ENCODE measurements at places on chromosomes 7 and 10. TPM values are rescaled to one million over a fixed set of nuclear protein-coding genes. Genes with fewer than 3 reads are reported as not detected.

DNA sequence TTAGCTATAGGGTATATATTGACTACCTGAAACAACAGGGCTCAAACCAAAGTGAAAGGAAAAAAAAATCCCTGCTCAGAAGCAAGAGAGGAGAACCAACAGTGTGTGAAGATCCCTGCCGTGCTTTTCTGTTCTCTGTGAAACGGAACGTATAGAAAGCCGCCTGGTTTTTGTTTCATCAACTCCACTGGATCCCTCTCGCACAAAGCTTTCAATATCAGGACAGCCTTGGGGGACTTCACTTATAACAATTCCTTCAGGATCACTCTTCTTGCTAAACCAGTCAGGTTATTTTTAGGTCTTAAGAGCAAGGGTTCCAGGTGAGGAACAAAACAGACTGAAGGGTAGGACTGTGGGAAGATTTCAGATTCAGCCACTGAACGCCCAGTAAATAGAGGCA lies 151.1 kb upstream of the CACNA2D1 start:
- no peak for DNase-seq

GRCh38 chr10:15167411-15168290 lies 842 bp downstream of the NMT2 start:
- peak; percentile 65 for DNase-seq

GRCh38 chr10:29691564-29692072 lies 56.8 kb upstream of the SVIL start:
- peak; percentile 70 for DNase-seq

- DNase-seq: no peak
Observed at GRCh38 chr7:142890874-142891485, 5.4 kb upstream of the TRPV6 start.

- DNase-seq: no peak
Observed at GRCh38 chr10:491667-492424, 197.6 kb downstream of the DIP2C start.

DNA sequence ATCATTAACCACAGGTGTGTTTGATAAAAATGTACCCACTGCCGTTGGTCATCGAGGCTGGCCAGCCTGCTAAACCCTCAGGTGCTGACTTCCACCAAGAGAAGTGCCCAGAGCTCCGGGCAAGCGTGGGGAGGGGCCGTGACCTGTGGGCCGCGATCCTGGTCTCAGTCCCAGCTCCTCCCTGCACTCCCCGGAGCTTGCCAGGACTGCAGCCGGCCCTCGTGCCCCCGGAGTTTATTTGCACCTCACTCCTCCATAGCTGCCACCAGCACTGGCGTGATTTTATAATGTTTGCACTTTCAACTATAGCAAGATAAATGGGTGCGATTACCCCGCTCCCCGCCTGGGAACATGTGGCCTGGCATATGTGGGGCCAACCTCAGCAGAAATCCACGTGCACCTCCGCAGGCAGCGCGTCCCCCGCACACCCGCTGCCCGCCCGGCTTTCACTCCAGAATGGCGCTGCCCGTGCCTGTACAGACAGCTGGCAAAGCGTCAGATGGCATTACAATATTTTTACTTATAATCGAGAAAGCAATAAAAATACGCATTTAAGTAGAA lies 30.8 kb downstream of the UNCX start:
- DNase-seq: no peak

- DNase-seq: no peak
Observed at GRCh38 chr7:81690251-81690650, 79.6 kb downstream of the HGF start.

- DNase-seq: no peak
Observed at GRCh38 chr7:47556511-47557180, 25.3 kb downstream of the TNS3 start.

DNA sequence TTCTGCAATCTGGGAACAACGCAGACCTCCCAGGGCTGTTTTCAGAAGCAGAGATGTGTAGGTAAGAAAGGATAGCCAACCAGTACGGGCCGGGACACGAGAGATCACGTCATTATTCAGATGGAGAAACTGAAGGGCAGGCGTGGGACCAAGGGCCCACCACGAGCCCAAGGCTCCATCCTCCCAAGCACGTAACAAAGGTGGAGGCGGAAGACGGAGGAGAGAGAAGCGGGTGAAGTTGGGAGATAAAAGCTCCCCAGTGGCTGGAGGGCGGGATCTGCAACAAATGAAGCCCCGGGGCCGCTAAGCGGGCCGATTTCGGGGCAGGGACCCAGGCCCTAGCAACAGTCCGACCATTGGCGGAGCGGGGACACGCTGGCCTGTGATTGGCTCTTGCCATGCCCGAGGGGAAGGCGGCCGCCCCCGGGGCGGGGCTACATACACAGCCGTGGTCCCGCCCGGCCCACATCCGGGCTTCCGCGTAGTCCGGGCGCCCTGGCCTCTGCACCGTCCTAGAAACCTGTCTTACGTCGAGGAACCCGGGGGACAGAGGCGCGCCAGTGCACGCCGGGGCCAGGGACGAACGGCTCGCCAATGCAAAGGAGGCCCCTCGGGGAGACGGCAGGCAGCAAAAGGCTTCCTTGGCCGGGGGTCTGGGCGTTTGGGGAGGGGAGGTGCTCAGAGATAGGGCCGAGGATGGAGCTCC lies 15.5 kb downstream of the HSPB1 start:
- peak; percentile 97 for DNase-seq

DNA sequence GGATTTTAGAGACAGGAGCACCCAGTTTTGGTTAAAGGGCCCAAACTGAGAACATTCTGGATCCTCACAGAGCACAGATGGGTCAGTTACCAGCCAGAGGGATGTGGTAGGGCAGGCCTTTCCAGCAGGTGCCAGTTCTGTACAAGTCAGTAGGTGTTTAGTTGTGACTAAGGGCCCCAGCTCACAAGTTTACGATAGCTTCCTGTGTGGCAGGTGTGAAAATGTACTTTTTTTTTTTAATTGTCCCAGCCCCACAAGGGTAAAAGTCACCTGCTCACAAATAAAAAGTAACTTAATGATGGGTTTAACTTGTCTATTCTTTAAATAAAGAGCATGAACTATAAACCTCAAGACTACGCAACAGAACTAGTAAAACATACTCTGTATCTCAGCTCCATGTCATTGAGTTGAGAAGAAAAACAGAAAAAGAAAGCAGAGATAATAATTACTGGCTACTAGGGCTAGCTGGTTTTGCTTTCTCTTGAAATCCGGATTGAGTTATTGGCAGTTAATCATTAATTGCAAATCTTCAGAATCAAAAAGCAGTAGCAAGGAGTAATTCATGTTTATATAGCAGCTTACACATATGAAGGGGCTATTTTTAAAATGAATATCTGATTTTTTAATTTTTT lies 15.4 kb downstream of the NFE2L3 start:
- DNase-seq: no peak

GRCh38 chr10:35927990-35928488 lies 285.9 kb upstream of the FZD8 start:
- DNase-seq: no peak

DNA sequence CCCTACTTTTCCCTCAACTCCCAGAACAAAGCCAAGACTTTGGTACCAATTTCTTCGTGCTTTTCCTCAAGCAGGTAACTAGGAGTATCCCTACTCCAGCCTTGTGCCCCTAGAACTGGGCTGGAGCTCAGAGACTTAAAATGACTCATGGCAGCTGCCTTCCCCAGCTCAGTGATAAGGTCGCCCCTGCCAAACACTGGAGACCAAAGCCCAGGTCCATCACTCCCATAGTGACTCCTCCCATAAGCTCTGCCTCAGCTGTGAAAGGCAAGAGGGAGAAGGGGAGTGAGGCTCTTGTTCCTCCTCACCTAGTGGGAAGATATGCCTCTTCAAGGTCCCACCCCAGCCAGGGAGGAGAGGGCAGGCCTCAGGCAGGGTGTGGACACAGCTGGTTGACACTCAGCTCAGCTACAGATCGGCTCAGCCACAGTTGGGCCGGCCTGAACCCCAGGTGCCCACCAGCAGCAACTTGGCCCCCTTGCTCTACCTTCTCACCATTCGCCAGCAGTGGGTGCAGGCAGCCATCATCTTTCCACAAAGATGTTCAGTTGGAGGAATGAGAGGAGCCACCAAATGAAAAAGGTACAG lies 13.8 kb upstream of the CYREN start:
- DNase-seq: no peak

- DNase-seq: no peak
Observed at GRCh38 chr7:156106107-156106426, 293.8 kb upstream of the SHH start.

- no peak for DNase-seq
Observed at GRCh38 chr7:2144926-2145325, 87.8 kb downstream of the MAD1L1 start.

- no peak for DNase-seq
Observed at GRCh38 chr7:33128631-33128989, 754 bp upstream of the BBS9 start.

DNA sequence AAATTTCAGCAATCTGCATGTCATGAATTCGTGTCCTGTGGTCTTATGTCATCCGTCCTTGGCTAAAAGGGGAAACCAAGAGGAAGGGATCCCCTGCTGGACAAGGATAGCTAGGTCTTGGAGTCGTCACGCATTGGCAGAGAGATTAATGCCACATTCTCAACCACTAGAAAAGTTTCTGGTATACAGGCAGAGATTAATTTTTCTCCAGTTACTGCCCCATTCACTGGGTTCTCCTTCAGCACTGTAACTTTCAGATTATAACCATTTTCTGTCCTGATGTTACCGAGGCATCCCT lies 1060.6 kb upstream of the AUTS2 start:
- DNase-seq: no peak

DNA sequence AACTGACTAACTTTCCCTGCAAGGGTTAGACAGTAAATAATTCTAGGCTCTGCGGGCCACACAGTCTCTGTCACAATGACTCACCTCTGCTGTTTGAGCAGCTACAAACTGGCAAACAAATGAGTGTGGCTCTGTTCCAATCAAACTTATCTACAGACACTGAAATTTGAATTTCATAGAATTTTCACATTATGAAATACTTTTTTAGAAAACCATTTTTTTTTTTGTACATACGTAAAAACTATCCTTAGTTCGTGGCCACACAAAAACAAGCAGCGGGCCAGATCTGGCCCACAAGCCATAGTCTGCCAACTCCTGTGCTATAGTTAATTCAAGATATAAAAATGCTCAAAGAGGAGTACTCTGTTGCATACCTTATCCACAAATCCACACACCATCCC lies 32.6 kb downstream of the PIP4K2A start:
- no peak for DNase-seq

- no peak for DNase-seq
Observed at GRCh38 chr10:43384252-43385221, 13.1 kb downstream of the FXYD4 start.

DNA sequence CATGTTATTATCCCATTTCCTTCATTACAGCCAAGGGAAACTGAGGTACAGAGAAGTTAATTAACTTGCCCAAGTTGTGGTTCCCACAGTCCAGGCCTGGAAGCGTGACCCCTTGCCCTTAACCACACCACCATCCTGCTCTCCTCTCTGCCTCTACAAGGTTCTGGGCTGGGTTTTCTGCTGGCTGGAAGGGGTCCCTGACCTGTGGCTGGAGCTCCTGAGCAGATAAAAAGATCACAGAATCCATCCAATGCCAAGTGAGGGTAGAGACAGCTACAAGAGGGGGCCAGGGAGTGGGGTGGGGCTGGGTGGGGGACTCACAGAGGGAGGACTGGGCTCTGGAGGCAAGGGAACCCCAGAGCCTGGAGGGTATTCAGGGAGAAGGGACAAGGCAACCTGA lies 9.7 kb downstream of the ASB10 start:
- no peak for DNase-seq

Gene LRRC18
- not detected for total RNA-seq

Gene NPFFR1
- total RNA-seq: not detected

Gene MCMBP
- 91.2 TPM for total RNA-seq

Gene PDE1C
- 0.02 TPM for total RNA-seq

Gene ALOX5
- total RNA-seq: not detected

Gene GSDME
- 24.4 TPM for total RNA-seq

Gene FAM25G
- total RNA-seq: 0.63 TPM

Gene SCART1
- 0.13 TPM for total RNA-seq

Gene NPC1L1
- not detected for total RNA-seq

All from SJCRH30 (cell line).